ENCODE measurements at places on chromosomes 3 and 15. TPM values are rescaled to one million over a fixed set of nuclear protein-coding genes. Genes with fewer than 3 reads are reported as not detected.
A peak's percentile ranks its signal among the peaks of the same experiment; 100 is the strongest.

RFT1 gene
- polyA plus RNA-seq, result 9.4 TPM

EOGT gene
- 19.3 TPM for polyA plus RNA-seq

DNA sequence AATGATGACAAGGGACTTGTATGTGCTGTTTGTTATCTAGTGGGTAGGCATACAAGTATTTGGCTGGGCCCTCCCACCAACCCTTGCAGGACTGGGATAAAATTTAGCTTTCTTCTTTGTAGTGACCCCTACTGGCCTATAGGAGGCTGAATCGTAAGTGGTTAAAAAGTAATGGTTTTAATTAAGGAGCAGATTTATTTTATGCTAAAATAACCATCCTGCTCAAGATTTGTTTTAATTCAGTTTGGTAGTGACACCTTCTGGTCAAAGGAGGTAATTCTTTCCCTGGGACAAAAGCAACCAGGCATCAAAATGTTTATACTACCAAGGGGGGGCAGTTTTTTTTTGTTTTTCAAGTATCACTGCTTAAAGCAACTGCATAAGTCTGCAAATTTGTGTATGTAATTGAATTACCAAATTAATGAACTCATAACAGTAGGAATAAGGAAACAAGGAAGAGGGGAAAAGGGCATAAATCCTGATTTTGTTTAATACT is 70.7 kb downstream of the TOP2B start:
- DNase-seq, result peak; percentile 41

DNA sequence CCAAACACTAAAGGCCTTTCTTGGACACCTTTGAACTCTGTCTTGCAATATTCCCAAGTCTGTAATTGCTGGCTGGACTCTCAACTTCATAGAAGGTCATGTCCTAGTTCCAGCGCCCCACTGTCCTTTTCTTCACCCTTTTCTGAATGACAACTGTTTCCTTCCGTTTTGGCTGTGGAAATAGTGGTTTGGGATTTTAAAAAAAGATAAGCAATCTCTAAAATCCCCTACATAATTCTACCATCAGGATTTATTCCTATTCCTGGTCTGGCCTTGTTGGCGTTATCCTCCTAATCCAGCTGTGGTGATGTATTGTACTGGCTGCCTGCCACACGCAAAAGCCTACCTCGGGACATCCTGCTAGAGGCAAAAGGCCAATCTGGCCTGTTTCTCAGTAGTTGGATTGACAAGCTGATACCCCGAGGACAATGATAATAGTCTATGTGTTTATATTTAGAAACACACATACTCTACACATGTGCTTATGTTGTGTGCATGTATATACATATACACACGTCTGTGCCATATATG is 440.3 kb upstream of the DPH6 start:
- peak; percentile 91 for DNase-seq

- DNase-seq, result no peak
Observed at GRCh38 chr15:22915866-22916515, 64.2 kb downstream of the CYFIP1 start.

GRCh38 chr3:89353465-89353864 is 246.0 kb downstream of the EPHA3 start:
- no peak for DNase-seq

All from forelimb muscle (tissue), 1 donor.